ENCODE measurements at places on chromosomes 7 and 10. TPM values are rescaled to one million over a fixed set of nuclear protein-coding genes. Genes with fewer than 3 reads are reported as not detected.

Gene ARHGAP22
- total RNA-seq = 4.1 TPM

Gene GNAT3
- not detected for total RNA-seq

Gene FFAR4
- total RNA-seq = 0.31 TPM

Gene TMEM176A
- total RNA-seq = not detected

Gene LDB3
- 0.04 TPM for total RNA-seq

Gene OR2F1
- not detected for total RNA-seq

Gene ITPRIP
- 81.7 TPM for total RNA-seq

Gene NPFFR1
- total RNA-seq = 0.01 TPM

Gene CPEB3
- 0.41 TPM for total RNA-seq

Gene HYAL4
- total RNA-seq = not detected

Gene C10orf143
- total RNA-seq = 0.69 TPM

Gene SEC24C
- 63.9 TPM for total RNA-seq

Gene MSMB
- not detected for total RNA-seq

Gene MYPN
- 2.5 TPM for total RNA-seq

Gene FGL2
- total RNA-seq = not detected

Gene IQUB
- 0.13 TPM for total RNA-seq

Gene BHLHA15
- total RNA-seq = 0.66 TPM

Gene ITGA8
- total RNA-seq = not detected

Gene SLC18A2
- total RNA-seq = 0.05 TPM

Gene GHRHR
- not detected for total RNA-seq

Gene CRTAC1
- total RNA-seq = 1.8 TPM

Gene DOCK4
- 7.2 TPM for total RNA-seq

Gene SERPINE1
- total RNA-seq = 846 TPM

Gene TUBAL3
- 0.52 TPM for total RNA-seq

Gene PHKG1
- 0.63 TPM for total RNA-seq

Gene SEM1
- total RNA-seq = 643 TPM

Gene SLC29A3
- total RNA-seq = 15.7 TPM

Gene ELOVL3
- total RNA-seq = 0.22 TPM

Gene HABP2
- total RNA-seq = 0.13 TPM

Gene HOXA3
- 7.6 TPM for total RNA-seq

Gene VAX1
- total RNA-seq = 1.3 TPM

Gene LIPK
- total RNA-seq = not detected

Gene FAM20C
- total RNA-seq = 37.6 TPM

Gene STEAP1B
- total RNA-seq = 0.30 TPM

Gene CPA2
- total RNA-seq = not detected

Gene SNX10
- 4.3 TPM for total RNA-seq
